ENCODE measurements at places on chromosomes 6 and 20. TPM values are rescaled to one million over a fixed set of nuclear protein-coding genes. Genes with fewer than 3 reads are reported as not detected.

CTAGE9 gene
- 0.09 TPM for total RNA-seq

ZNF311 gene
- total RNA-seq = 2.8 TPM

MOG gene
- not detected for total RNA-seq

GRCh38 chr6:135520781-135521180 is 23.2 kb upstream of the AHI1 start:
- DNase-seq = no peak

SEC63 gene
- 85.5 TPM for total RNA-seq

DNA sequence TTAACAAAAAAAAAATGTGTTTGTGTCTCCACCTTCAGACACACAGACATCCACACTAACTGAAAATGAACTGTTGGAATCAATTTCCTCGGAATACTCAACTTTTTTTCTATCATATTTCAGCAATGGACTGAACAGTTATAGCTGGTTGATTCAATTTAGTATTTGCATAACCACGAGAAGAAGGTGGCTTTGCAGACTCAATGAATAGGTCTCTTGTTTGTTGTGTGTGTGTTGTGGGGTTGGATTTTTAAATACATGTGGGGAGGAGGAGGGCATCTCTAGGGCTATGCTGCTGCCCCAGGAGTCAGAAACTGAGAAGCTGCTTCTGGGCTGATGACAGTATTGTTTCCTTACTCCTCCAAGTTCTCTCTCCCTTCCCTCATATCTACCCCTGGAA is 28.7 kb downstream of the TFAP2A start:
- DNase-seq = no peak

- DNase-seq = no peak
Measured at GRCh38 chr6:101114703-101115102, 233.6 kb upstream of the ASCC3 start.

GRCh38 chr6:152636609-152637295 is 410 bp downstream of the SYNE1 start:
- no peak for DNase-seq

DNA sequence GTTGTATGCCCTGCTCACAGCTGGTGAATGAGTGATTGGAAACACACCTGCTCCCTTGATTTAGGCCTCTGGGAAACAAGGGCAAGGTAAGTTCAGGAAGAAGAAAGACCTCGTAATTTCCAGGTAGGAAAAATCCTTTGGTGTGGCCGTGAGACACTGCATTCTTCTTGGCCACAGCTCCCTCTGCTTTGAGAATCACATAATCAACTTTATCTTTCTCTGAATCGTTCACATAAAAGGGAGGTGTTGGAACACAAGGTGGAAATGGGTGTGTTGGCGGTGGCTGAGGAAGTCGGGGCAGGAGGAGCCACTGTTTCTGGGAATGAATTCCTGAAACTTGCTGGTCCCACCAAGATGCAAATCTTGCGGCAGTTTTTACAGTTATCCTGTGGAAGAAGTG is 25.9 kb downstream of the FAM209B start:
- DNase-seq = no peak

ERVFRD-1 gene
- 0.40 TPM for total RNA-seq

DNA sequence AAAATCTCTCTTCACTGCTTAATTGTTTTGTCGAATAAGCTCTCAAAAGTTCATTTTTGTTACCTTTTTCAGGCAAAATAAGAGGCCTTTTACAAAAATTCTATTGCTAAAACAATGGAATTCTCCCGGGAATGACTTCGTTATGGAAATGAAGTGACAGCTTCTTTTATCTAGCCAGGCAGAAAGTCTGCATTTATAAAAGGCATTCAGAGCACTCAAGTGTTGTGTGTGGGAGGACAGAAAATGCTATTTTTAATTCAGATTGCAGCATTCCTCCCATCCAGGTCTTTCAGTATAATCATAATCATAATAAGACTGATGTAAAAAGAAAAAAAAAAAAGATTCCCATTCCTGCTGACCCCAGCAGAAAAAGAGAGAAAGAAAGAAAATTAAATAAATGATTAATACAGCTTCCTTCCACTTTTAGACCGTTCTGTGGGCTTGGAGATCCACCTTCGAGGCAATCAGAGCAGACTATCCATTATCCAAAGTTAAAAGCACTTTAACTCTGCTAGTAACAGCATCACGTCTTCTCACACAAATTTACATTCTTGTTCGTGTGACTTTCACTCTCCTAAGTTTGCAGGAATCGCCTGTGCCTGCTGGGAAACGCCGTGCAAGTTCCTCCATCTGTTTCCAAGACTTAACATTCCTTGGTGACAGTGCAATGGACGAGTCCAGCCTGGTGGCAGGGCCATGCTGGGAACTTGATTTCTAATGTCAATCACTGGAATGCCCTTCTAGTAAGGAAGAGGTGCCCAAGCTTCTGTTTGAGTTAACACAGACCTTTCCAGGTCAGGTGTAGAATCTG is 258.8 kb downstream of the GMPR start:
- no peak for DNase-seq

DNA sequence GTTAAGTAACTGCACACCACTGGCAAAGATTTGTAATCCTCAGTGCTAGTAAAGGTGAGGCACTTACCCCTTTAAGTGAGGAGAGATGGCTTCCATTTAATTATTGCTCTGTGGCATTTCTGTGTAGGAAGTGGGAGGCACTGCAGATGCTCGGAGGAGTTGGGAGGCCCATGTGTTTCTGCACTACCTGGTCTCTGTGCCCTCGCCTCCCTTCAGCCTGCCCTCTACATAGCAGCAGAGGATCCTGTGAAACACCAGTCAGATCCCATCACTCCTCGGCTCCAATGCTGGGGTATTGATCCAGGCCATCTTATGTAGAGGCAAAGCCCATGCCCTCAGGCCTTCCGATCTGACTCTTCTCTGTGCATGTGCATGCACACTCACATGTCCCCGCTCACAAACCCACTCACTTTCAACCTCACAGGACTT is 67.0 kb downstream of the SLX4IP start:
- no peak for DNase-seq

PCED1A gene
- 48.8 TPM for total RNA-seq

DNA sequence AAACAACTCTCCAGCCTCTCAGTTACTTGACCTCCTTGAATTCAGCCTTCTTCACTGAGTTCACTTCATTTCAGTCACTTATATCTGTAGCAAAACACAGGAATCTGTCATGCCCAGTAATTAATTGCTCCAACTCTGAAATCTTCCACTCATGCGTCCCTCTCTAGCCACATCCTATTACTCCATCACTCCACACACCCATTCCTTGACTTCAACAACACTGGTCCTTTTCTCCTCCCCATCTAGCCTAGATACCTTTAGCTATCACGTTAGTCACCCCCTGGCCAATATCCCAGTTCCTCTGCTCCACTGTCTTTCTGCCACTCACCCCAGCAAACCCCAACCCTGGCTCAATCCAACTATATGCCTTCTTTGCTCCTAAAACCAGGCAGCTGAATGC is 7.7 kb downstream of the ZHX3 start:
- DNase-seq = no peak

Data from mucosa of gallbladder (tissue), 1 donor.